Endodermal cell (in vitro differentiated cells): ENCODE measurements at places on chromosomes 12 and 14. TPM values are rescaled to one million over a fixed set of nuclear protein-coding genes. Genes with fewer than 3 reads are reported as not detected.

GAS2L3 gene
- 19.8 to 26.8 TPM (median 24.3 TPM) in 3 replicates for total RNA-seq

GRCh38 chr12:132954471-132955048 is 1.5 kb downstream of the ZNF605 start:
- no peaks in the 10 kb centered on the region for H3K4me1 ChIP-seq
- H3K27me3 ChIP-seq, result no peaks in the 10 kb centered on the region
- peak; percentile 41 for DNase-seq
- peaks cover 5% of the 10 kb centered on the region for H3K36me3 ChIP-seq
- peak overlapping the region; percentile 92 for H3K4me3 ChIP-seq

DNA sequence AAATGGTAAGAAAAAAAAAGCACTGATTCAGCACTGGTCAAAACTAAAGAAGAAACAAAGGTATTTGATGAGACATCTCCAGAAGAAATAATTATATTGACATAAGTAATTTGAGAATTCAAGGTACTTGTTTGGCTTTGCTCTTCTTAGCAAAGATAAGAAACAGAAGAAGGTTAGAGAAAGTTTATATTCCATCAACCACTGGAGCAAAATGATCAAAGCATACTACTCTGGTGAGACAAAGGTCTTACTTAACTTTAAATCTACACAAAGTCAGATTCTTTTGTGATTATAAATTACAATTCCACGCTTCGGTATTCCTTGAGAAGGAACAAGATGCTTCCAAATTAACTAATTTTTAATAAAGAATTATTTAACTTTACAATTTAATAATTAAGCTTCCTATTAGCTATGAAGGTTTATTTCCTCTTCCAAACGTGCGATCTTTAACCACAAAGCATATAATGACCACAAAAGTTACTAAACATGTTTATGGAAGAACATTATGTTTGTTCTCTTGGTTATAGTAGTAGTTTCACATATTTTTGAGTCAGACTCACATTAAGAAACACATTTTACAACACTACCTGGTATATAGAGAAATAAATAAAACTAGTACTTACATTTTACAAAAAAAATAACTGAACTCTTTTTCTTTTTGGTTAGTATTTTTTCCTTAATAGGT is 53.4 kb downstream of the METTL25 start:
- no peak overlapping the region for H3K27ac ChIP-seq
- no peak for DNase-seq
- H3K4me1 ChIP-seq, result no peaks in the 10 kb centered on the region
- no peaks in the 10 kb centered on the region for H3K27me3 ChIP-seq
- no peaks in the 10 kb centered on the region for H3K36me3 ChIP-seq

NRXN3 gene
- total RNA-seq, result 16.8 and 20.9 TPM in 2 replicates

- no peaks in the 10 kb centered on the region for H3K4me1 ChIP-seq
- no peak overlapping the region for H3K27ac ChIP-seq
- peak; percentile 52 for DNase-seq
- no peaks in the 10 kb centered on the region for H3K36me3 ChIP-seq
- no peak overlapping the region for H3K4me3 ChIP-seq
- H3K27me3 ChIP-seq, result no peaks in the 10 kb centered on the region
These were observed 120.1 kb upstream of the CCND2 start for GRCh38 chr12:4153343-4153892.

GLS2 gene
- 0.95 to 1.5 TPM (median 1.5 TPM) in 3 replicates for total RNA-seq

GRCh38 chr12:109170324-109170723 is 53.9 kb downstream of the ACACB start:
- H3K4me1 ChIP-seq, result no peaks in the 10 kb centered on the region
- H3K27me3 ChIP-seq, result no peaks in the 10 kb centered on the region
- no peak for DNase-seq
- no peak overlapping the region for H3K4me3 ChIP-seq

- no peak overlapping the region for H3K27ac ChIP-seq
- no peaks in the 10 kb centered on the region for H3K36me3 ChIP-seq
- no peak overlapping the region for H3K4me3 ChIP-seq
- DNase-seq, result peak; percentile 93
- no peaks in the 10 kb centered on the region for H3K4me1 ChIP-seq
- H3K27me3 ChIP-seq, result no peaks in the 10 kb centered on the region
These were observed 83.1 kb downstream of the ARL6IP4 start for GRCh38 chr12:123063535-123063934.

GRCh38 chr14:33065634-33066033 is 127.0 kb downstream of the NPAS3 start:
- no peaks in the 10 kb centered on the region for H3K27me3 ChIP-seq
- H3K4me3 ChIP-seq, result no peak overlapping the region
- no peak for DNase-seq
- H3K27ac ChIP-seq, result no peak overlapping the region
- no peaks in the 10 kb centered on the region for H3K36me3 ChIP-seq

GRCh38 chr12:81206429-81206828 is 128.6 kb downstream of the ACSS3 start:
- H3K4me3 ChIP-seq, result no peak overlapping the region
- H3K4me1 ChIP-seq, result peaks cover 25% of the 10 kb centered on the region
- H3K27ac ChIP-seq, result peak overlapping the region; percentile 68
- H3K36me3 ChIP-seq, result peaks cover 12% of the 10 kb centered on the region
- H3K27me3 ChIP-seq, result no peaks in the 10 kb centered on the region
- DNase-seq, result no peak

GRCh38 chr12:100688451-100688864 is 106.1 kb upstream of the ANO4 start:
- H3K36me3 ChIP-seq, result no peaks in the 10 kb centered on the region
- H3K27ac ChIP-seq, result no peak overlapping the region
- no peak for DNase-seq
- no peak overlapping the region for H3K4me3 ChIP-seq
- H3K27me3 ChIP-seq, result no peaks in the 10 kb centered on the region
